Suprapubic skin (tissue), 4 donors: ENCODE measurements at places on chromosomes 4 and X.

DNA sequence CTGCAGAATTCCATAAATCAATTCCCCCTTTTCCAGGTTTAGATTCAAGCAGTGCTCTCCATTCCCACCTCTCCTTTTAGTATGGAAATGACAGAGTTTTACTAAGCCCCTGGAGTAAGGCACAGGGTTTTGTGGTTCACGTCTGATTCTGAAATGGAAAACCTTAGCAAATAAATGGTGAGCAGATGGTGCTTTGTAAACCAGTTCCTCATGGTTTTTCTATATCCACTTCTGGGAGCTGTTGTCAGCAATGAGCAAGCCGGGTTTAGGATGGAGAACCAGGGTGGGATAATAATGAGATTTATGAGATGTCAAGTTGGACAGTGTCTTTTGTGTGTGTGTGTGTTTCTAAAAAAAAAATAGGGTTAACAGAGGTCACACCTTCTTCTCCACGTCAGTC lies 113.8 kb upstream of the RBPJ start:
- no peak for DNase-seq

DNA sequence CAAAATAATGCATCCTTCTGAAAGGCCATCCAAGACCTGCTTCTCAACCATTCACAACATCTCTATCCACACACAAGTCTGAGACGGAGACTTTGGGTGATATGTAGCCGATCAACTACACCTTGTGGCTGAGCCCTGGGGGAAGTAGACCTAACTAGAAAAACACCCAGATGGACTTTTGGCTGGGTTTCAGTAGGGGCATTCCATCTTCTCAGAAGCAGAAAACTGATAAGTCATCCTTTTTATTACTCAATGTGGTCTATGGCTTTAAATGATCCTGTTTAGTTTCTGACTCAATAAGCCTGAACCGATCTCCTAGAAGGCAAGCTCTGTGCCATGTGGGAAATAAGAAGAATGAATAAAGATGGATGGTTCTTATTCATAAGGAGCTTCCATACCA lies 82.5 kb upstream of the AFF2 start:
- no peak for DNase-seq

- no peak for DNase-seq
Observed at GRCh38 chr4:119933606-119934005, 133.0 kb downstream of the MAD2L1 start.

GRCh38 chr4:80425124-80426100 lies 89.9 kb downstream of the CFAP299 start:
- no peak for DNase-seq

- no peak for DNase-seq
Observed at GRCh38 chr4:1176398-1177273, 4.3 kb upstream of the SPON2 start.

GRCh38 chrX:68758671-68759070 lies 70.2 kb upstream of the EFNB1 start:
- DNase-seq, result no peak

GRCh38 chr4:99352602-99353537 lies at the start of gene ADH1C:
Gene ADH1C, minus strand, starts transcription at chr4:99352746. Its CDS starts 71 bp downstream, at chr4:99352675.
- DNase-seq, result no peak

- no peak for DNase-seq
Observed at GRCh38 chr4:76882630-76883029, 15.3 kb downstream of the SOWAHB start.

GRCh38 chrX:110569506-110569905 lies 210.9 kb downstream of the RTL9 start:
- DNase-seq, result no peak

- DNase-seq, result no peak
Observed at GRCh38 chr4:184826691-184827270, 1.0 kb upstream of the ACSL1 start.

GRCh38 chr4:147683188-147683591 lies 773 bp downstream of the PRMT9 start:
- no peak for DNase-seq

- DNase-seq, result no peak
Observed at GRCh38 chr4:38149997-38150671, 189.9 kb downstream of the PTTG2 start.

GRCh38 chr4:15774020-15774420 lies 4.1 kb upstream of the CD38 start:
- no peak for DNase-seq
